ENCODE measurements at places on chromosomes 7 and 10.
A peak's percentile ranks its signal among the peaks of the same experiment; 100 is the strongest.

GRCh38 chr10:118594392-118595063 is 920 bp downstream of the PRLHR start:
- DNase-seq: peak; percentile 30

- DNase-seq: peak; percentile 2
These were observed 82.7 kb downstream of the FAM204A start for GRCh38 chr10:118259288-118259906.

DNA sequence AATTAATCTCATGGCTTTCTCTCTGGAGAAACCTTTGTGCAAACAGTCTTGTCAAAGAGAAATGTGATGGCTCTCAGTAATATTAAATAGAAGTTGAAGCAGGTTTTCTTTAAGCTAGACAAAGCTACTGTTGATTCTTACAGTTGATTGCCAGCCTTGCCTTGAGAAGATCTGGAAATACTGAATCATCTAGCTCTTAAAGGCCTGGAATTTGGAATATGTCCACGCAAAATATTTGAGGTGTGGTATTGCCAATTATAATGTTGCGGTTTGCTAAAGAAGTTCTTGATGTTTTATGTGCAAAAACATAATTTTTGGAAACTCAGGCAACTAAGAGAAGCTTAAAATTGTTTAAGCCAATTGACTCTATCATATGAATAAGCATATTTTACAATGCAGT is 371.9 kb downstream of the PHF14 start:
- no peak for DNase-seq

DNA sequence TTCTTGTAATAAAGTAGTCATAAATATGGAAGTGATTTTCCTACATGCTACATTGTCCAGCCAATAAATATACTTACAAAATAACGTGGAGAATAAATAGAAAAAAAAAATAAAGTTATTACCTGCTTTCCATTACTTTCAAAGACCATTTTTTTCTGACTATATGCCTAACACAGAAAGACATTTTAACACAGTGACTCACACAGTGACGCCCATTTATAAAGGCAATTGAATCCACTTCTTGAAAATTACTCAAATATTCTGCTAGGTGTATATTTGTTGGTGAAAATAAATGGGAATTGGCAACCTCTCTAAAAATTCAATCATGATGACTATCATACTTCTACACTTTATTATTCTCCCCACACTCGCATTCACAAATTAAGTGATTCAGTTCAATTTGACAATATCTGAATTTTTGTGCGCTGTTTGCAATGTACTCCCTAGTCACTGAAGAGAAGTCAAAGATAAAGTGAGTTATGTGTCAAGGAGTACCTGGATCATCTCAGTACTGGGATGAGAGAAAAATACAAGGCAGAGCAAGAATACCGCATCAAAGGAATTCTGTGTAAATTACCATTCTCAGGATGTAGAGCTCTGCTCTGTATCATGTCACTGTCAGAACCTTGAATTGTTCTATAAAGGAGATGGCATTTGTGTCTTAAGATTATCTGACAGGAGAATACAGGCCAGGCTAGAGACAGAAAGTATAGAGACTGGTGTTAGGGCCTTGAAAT is 642.7 kb downstream of the IPMK start:
- DNase-seq: no peak

- no peak for DNase-seq
These were observed 304.2 kb downstream of the RPS24 start for GRCh38 chr10:78337646-78338391.

DNA sequence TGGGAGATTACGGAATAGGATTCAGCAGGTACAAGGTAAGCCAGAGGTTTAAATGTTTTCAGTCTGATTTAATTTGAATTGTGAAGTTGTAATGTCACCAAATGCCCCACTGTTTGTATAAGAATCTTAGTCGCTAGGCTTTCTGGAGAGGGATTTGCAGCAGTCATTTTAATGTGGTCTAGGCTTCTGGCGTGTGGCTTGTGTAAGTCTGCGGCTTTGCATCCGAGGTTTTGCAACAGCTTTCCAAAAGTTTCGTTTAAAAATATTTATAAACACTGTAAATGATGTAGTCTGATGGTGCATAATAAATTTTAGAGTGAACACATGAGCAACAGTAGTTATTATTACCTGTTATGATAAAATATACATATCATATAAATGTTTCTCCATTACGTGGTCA is 26.1 kb upstream of the BHLHA15 start:
- DNase-seq: no peak

GRCh38 chr7:158646766-158647474 is 57.7 kb downstream of the NCAPG2 start:
- no peak for DNase-seq

GRCh38 chr7:131016230-131016629 is 282.2 kb upstream of the KLF14 start:
- DNase-seq: no peak

DNA sequence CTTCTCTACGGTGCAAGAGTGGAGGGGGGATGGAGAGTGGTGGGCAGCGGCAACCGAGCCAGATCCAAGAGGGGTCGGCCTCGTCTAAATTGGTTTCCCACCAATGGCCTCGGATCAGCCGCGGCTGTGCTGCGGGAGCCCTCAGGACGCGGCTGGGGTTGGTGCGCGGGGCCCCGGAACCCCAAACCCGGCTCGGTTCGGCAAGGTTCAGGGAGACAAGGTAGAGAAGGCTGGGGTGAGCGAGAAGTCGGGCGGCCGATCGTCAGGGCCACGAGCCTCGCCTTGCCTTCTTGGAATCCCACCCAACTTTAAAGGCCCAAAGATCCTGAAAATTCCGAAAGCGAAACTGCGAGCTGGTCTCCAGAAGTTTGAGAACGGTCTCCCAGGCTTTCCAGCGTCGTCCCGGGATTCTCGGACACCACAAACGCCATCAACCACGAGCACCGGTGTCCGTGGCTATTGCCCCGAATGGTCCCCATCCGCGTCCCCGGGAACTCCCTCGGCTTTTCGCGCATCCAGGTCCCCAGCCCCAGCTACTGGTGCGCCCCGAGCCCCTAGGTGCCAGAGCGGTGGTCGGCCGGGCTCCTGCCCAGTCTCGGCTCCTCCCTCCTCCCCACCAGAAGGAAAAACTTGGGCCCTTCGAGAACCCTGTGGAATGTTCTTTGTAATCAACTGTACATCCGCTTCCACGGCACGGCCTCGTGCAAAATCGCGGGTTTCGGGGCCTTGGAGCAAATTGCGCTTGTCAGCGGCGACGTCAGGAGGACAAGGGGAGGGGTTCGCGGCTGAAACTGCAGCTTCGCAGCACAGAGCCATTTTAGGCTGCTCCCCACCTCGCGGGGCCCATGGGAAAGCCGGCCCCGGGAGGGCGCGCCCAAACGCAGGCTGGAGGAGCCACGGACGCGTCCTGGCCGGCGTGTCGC is 3.2 kb downstream of the SFMBT2 start:
- DNase-seq: peak; percentile 34

GRCh38 chr10:5509236-5509635 is 9.9 kb upstream of the CALML5 start:
- DNase-seq: no peak

GRCh38 chr7:143299840-143300239 is 11.7 kb downstream of the CASP2 start:
- DNase-seq: peak; percentile 74

GRCh38 chr7:45888993-45889366 is 692 bp downstream of the IGFBP1 start:
- DNase-seq: no peak

GRCh38 chr10:100984672-100985177 is 2.6 kb downstream of the MRPL43 start:
- no peak for DNase-seq

- DNase-seq: no peak
These were observed 50.4 kb upstream of the MSMB start for GRCh38 chr10:46096446-46096845.

DNA sequence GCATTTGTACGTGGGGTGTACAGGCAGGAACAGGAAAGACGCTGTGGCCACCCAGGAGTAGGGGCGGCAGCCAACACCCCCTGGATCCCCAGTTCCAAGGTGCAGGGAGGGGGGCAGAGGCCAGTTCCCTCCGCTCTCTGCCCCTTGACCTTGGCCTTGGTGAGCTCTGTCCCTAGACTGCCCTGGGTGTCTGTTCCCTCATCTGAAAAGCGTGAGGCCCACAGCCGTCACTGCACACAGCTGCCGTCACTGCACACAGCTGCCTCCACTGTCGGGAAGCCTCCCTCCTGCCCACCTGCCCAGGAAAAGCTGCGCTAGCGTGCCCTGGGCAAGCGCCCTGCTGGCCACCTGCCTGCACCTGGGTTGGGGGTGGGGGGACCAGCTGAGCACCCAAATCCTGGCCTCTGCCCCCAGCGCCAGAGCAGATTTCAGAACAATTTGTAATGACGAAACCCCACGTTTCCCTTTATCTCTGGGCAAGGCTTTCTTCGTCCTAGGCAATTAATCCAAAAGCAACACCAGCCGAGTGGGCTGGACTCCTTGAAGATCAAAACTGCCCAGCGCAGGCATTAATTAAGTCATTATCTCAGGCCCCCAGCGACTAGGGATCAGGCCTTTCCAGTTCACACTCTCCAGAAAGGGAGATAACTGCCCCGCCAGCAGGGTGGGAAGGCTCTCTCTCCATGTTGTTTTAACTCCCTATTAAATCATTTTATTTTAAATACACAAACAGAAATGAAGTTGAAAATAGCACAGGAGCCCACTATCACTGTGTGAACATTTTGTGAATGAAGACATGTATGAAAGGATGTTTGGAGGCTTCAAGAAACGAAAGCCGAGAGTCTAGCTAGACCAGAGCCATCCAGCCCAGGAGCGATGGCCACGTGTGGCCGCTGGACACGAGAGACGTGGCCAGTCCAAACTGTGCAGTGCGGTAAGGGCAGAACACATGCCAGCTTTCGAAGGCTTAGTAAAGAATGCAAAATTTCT is 4.0 kb upstream of the PDGFA start:
- no peak for DNase-seq

DNA sequence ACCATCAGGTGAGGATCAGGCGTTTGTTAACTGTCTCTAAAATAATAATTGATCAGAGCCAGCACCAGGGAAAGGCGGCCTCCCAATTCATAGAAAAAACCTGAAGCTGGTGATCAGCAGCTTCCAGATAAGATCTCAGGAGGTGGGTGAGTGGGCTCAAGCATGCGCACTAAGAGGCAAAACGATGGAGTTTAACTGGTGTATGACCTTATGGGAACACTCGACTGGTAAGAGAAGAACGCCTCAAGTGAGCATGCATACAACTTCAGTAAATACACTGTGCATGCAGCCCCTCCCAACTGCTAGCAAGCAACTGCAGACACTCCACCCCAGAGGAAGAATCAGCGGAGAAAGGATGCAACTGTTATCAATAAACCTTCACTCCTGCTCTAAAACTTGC is 18.1 kb downstream of the RAPGEF5 start:
- DNase-seq: no peak

- no peak for DNase-seq
These were observed 3.5 kb downstream of the RASSF4 start for GRCh38 chr10:44962870-44963738.

GRCh38 chr7:69814421-69814962 is 216.2 kb downstream of the AUTS2 start:
- DNase-seq: no peak

DNA sequence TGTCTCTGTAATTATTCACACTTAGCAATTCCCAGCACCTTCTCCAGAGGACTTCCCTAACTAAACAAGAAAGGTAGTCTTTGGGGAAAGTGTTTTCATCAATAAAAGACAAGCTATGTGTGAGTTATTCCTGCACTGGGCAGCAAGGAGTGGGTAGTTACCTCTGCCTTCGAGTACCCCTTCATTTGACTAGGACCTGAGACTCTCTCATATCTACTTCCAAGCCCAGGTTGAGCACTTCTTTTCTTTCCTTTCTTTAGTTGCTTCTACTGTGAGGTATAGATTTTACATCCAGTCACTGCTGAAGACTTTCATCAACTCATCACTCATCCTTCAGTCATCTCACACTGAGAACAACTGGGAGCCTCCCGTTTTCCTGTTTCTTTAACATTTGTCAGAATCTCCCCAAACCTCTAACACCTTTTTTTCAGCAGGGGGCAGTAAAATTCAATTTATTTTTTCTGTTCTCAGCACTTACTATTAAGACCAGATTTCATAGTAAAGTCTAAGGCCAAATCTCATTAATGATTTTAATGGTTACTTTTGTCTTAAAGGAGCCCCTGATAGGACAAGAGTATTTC is 80.1 kb upstream of the PRSS1 start:
- DNase-seq: peak; percentile 47

DNA sequence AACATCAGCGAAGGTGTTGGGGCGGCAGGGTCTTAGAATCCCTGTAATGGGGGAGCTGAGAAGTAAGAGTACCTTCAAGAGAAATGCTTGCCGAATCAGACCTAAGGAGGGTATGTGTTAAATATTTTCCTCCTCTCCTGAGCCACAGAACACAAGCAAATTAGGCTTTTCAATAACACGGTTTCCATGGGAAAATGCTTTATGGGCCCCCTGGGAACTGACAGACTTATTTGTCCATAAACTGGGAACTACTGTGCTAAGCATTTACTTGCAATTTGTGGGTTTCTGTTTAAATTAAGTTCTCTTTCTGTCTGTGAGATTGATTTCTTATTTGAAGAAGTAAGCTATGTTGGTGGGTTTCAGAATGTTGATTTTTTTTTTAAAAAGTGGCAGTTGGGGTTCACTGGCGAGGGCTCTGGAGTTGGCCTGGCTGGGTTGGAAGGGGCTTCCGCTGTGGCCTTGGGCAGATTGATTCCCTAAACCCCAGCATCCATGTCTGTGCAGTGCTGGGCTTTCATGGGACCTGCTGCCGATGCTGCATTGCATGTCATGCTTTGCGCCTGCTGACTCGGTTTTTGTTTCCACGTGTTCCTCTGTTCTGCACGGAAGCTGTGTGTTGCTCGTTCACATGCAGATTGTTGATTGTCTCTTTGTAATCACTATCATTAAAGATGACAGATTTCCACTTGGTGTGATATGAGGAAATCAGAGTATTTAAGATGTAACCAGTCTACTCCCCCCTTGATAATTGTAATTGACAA is 7.2 kb downstream of the RBM17 start:
- DNase-seq: no peak

DNA sequence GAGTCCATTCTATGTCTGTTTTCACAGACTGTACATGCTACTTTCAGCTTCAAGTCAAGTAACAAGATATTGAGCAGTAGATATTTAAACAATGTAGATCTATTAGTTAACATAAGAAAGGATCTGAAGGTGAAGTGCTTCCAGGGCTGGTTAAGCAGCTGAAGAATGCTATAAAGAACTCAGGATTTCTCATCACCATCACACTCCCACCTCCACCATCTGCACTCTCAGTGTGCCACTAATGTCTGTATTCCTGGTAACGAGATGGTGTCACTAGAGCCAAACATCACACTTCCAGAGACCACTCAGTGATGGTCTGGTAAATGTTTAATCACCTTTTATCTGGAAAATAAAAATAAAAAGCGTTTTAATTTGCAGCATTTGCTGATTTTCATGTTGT is 224.0 kb upstream of the FERD3L start:
- no peak for DNase-seq

DNA sequence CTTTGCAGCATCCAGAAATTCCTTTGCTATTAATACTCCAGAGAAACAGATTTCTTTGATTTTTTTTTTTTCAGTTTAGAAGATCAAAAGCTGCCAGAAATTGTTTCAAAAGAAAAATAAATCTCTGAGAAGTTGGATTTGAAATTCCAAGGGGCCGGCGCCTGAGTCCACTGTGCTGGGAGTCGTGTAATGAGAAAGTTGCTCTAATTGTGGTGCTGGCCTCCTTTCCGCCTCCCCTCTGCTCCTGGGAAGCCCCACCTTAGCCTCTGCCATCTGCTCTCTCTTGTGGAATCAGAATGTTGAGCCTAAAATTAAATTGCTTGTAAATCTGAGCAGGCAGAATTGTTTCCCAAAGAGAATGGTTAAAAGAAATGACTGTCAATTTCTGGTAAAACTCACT is 93.3 kb downstream of the EMX2 start:
- DNase-seq: no peak

Measured in CD4-positive, alpha-beta T cell treated with Interleukin-21 for 1 hour (primary cell).